ENCODE measurements at places on chromosomes 11 and 22. TPM values are rescaled to one million over a fixed set of nuclear protein-coding genes. Genes with fewer than 3 reads are reported as not detected.

GRCh38 chr11:134244593-134244992 is 8.6 kb downstream of the THYN1 start:
- H3K4me1 ChIP-seq, result no peaks in the 10 kb centered on the region
- no peak for DNase-seq
- H3K4me3 ChIP-seq, result no peak overlapping the region
- H3K27ac ChIP-seq, result no peak overlapping the region
- peaks cover 100% of the 10 kb centered on the region for H3K36me3 ChIP-seq

GRCh38 chr11:131658952-131659351 is 288.5 kb downstream of the NTM start:
- H3K4me1 ChIP-seq, result no peaks in the 10 kb centered on the region
- H3K27ac ChIP-seq, result no peak overlapping the region
- no peak for DNase-seq
- H3K27me3 ChIP-seq, result no peaks in the 10 kb centered on the region
- H3K36me3 ChIP-seq, result no peaks in the 10 kb centered on the region

- no peaks in the 10 kb centered on the region for H3K27me3 ChIP-seq
- H3K4me3 ChIP-seq, result peak overlapping the region; percentile 91
- peaks cover 45% of the 10 kb centered on the region for H3K4me1 ChIP-seq
- no peak for DNase-seq
- H3K36me3 ChIP-seq, result peaks cover 32% of the 10 kb centered on the region
Observed at GRCh38 chr22:40951795-40952605, 822 bp downstream of the RBX1 start.

DNA sequence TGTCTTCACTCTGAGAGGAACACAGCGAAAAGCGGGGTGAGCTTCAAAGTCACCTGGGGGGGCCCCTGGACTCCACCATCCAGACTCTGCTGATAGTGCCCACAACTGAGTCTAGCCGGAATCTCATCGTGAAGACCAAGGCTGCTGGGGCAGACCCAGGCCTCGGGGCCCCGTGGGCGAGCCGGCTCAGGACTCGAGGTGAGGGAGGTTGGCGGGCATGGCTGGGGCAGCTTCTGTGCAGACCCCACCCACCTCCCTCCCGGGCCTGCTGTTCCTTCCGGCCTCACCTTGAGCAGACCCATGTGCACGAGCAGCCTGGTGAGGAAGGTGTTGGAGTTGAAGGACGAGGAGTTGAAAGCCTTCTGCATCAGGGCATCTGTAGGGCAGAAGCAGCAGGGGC is 8.7 kb upstream of the CHADL start:
- H3K36me3 ChIP-seq, result peaks cover 67% of the 10 kb centered on the region
- DNase-seq, result no peak
- H3K4me1 ChIP-seq, result no peaks in the 10 kb centered on the region
- H3K27me3 ChIP-seq, result no peaks in the 10 kb centered on the region

DNA sequence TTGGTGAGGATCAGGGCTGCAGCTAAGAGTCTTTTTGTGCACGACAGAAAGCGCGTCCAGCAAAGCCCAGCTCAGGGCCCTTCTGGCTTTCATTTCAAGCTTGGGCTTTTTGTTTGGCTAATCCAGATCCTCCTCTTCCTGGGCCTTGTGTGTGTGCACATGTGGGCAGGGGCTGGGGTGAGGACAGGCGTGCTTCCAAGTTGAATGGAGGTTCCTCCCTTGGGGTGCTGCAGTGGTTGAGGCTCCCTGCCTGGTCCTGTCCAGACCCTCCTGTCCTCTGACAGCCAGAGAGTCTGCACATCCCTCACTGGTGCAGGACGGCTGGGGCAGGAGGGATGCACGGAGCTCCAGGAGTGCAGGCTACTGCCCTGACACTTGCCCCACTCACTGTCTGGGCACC is 62.0 kb upstream of the NECTIN1 start:
- no peaks in the 10 kb centered on the region for H3K4me1 ChIP-seq
- no peak overlapping the region for H3K4me3 ChIP-seq
- no peaks in the 10 kb centered on the region for H3K36me3 ChIP-seq
- H3K27me3 ChIP-seq, result no peaks in the 10 kb centered on the region
- DNase-seq, result no peak
- no peak overlapping the region for H3K27ac ChIP-seq

- peaks cover 86% of the 10 kb centered on the region for H3K4me1 ChIP-seq
- H3K27me3 ChIP-seq, result no peaks in the 10 kb centered on the region
- H3K27ac ChIP-seq, result peak overlapping the region; percentile 76
- no peak for DNase-seq
- no peak overlapping the region for H3K4me3 ChIP-seq
Observed at GRCh38 chr11:86938900-86939880, 16.0 kb downstream of the FZD4 start.

DNA sequence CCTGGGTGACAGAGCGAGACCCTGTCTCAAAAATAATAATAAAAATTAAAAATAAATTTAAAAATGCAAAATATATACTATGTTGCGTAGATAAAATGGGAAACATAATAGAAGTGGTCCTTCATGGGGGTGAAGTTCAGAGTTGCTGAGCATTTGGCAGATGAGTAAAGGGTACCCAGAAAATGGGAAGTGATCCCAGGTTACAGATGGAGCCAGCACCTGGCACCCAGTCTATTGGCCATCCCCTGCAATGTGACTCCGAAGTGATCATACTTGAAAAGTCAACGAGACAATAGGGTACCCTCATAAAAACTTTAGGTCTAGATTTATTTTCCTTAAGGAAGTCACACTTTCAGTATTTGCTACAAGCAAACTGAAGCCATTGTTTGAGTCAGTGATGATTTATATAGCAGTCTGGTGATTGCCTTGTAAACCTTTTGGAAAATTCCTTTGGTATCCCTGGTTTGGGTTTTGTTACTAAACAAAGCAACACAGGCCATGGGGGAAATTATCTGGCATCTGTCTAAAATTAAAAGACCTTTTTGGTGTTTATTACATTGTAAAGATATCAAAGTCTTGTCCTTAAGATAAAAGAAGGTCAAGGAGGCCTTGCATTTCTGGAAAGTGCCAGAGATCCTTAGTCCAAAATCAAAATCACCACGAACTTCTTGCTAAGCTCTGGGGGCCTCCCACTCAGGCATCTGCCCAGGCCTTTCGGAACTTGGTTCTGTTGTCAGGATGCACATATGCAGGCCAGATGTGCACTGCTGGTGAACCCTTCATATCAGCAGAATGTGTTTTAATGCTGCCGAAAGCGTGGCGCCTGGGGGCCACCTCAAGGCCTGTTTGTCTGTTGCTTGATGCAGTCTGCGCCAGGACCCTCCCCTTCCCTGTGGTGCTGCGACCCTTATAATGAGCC is 4.3 kb downstream of the SMARCB1 start:
- no peaks in the 10 kb centered on the region for H3K27me3 ChIP-seq
- no peak overlapping the region for H3K4me3 ChIP-seq
- peak overlapping the region; percentile 42 for H3K27ac ChIP-seq
- DNase-seq, result no peak
- peaks cover 21% of the 10 kb centered on the region for H3K36me3 ChIP-seq

Gene SGSM1
- total RNA-seq, result 1.2 TPM

Data from esophagus muscularis mucosa (tissue), 4 donors.